ENCODE measurements at places on chromosomes 3 and 15.

GRCh38 chr3:170270282-170270881 lies 48.2 kb downstream of the PRKCI start:
- peak; percentile 1 for DNase-seq

GRCh38 chr15:42788725-42789124 lies 51.8 kb upstream of the CDAN1 start:
- peak; percentile 54 for DNase-seq

- DNase-seq = peak; percentile 39
Measured at GRCh38 chr3:189748046-189748445, 116.9 kb downstream of the TP63 start.

DNA sequence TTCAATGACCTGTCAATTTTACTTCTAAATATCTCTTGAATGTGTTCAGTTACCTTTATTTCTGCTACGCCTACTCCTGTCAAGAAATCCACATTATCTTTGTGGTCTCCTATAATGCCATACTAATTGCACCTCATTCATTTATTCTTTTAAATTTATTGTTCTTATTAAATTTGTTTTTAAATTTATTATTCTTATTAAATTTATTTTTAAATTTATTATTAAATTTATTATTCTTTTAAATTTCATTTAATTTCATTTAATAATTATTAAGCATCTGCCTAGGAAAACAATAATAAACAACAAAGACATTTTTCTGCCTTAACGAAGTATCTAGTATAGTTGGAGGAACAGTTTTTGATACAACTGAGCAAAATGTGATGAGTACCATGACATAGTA lies 211.7 kb downstream of the ZPLD1 start:
- DNase-seq = no peak

DNA sequence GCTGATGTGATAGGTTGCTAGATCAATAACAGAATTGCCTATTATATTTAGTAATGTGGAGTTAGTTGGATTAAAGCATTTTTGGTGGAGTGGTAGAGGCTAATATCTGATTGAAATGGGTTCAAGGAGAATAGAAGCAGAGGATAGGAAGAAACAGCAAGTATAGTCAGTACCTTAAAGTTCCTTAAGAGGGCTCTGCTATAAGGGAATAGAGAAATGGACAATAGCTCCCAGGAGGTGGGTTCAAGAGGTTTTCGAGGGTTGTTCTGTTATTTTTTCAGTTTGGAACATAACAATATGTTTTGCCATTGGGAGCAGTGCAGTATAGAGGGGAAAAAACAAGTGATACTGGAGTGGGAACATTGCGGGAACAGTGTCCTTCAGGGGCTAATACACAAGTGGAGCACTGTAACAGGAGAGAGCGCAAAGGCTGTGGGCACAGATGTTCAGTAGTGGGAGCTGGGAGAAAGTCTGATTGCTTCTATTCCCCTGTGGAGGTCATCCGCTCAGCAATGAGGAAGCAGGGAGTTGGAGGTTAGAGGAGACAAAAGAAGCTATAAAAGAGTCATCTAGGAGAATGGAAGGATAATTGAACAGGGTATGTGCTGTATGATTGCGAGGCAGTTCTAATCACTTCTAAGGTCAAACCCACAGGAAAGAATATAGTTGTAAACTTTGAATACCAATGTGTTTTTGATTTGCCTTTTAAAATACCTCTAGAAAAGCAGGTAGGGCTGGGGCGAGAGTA lies 3.3 kb downstream of the MRPS11 start:
- no peak for DNase-seq

- DNase-seq = peak; percentile 9
Measured at GRCh38 chr3:172305552-172305951, 142.7 kb downstream of the GHSR start.

- no peak for DNase-seq
Measured at GRCh38 chr3:192675958-192676649, 51.2 kb downstream of the FGF12 start.

GRCh38 chr3:124007186-124007585 lies 15.3 kb upstream of the ROPN1 start:
- peak; percentile 30 for DNase-seq

DNA sequence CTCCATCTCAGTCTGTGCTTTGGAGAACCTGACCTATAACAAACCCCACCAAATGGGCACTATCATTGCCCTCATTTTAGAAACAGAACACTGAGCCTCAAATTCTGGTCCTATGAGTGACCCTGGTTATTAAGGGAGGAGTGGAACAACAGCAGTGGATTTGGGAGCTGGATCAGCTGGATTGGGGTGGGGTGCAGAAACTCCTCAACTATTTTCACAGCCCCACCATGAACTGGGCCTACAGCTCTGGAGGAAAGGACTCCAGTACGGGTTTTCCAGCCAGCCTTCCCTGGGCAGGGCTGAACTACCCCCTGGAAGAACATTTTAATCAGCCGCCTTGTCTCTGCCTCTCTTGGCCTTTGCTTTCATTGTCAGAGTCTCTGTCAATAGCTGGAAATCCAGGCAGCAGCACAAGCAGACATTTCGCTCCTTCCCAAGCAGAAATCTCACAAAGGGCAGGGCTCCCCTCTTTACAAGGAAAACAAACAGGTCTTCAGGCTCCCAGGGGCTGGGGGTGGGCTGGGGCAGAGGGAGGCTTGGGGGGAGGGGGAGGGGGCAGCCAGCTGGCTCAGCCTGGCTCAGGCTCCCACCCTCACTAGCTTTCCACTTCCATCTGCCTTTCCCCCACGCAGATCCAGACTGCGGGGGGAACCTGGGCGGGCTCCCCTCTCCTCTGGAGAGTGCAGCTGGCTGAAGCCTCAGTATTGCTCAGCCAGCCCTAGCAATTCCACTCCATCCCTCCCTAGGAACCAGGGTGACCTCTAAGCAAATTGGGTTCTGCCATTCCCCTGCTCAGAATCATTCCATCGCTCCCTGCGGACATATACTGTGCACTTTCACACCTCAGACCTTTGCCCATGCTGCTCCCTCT lies 13.7 kb upstream of the TLE3 start:
- peak; percentile 55 for DNase-seq

- no peak for DNase-seq
Measured at GRCh38 chr3:136109499-136109898, 86.6 kb downstream of the MSL2 start.

- DNase-seq = peak; percentile 87
Measured at GRCh38 chr3:39255503-39256325, 24.1 kb downstream of the CX3CR1 start.

DNA sequence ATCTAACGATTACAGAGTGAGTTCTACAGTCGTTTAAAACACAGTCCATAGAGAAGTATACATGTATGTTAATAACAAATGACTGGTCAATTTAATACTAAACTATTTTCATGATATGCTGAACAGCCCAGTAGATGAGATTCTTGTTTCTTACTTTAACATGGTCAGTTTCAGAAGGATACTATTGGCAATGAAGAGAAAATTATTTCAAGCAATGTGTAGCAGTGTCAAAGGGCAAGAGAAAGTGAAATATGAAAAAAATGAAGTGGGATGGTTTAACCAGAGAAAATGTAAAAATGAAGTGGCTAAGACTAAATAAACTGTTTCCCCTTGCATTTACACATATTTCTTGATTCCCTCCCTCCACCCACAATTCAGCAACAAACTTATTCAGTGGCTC lies 192.1 kb upstream of the TTC14 start:
- no peak for DNase-seq

DNA sequence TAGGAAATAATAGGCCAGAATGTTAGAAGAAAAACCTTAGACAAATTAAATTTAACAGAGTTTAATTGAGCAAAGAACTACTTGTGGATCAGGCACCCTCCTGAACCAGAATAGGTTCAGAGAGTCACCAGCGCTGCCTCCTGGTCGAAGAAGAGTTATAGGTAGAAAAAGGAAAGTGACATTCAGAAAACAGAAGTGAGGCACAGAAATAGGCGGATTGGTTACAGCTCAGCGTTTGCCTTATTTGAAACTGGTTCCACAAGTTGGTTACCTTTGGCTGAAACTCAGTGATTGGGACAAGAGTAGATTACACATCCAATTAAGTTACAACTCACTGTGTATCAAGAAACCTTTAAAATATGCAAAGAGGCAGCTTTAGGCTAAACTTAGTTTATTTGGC lies 4.4 kb downstream of the AADAC start:
- no peak for DNase-seq

DNA sequence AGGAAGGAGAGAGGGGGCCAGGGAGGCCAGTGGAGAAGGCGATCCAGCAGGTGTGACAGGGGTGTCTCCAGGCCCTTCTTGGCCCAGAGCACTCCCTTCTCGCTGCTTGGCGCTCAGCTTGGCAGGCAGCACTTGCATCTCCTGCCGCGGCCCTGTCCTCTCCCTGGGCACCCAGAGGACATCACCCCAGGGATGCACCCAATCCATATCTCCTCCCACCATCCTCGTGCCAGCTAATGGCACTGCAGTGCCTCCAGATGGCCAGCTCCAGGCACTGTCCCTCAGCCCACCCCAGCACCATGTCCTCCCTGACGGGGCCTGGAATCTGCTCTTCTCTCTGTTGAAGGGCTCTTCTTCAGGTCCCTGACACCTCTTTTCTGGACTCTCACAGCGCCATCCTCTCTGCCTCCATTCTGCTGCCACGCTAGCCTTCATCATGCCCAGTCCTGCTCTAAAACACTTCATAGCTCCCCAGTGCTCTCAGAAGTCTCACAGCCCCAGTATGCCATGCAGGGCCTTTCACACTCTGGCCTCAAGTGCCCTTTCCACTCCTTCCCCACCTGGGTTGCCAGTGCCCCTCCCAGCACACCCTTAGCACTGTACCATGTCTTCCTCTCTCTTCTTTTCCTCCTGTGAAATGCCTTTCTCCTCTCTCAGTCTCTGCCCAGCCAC lies 106.8 kb upstream of the SLC6A11 start:
- no peak for DNase-seq

- no peak for DNase-seq
Measured at GRCh38 chr3:97829198-97829597, 7.4 kb downstream of the CRYBG3 start.

GRCh38 chr3:100401674-100402041 lies 319 bp downstream of the LNP1 start:
- DNase-seq = peak; percentile 46

GRCh38 chr3:35079403-35079802 lies 559.9 kb upstream of the ARPP21 start:
- DNase-seq = no peak

- no peak for DNase-seq
Measured at GRCh38 chr3:25889525-25889917, 99.6 kb downstream of the OXSM start.

DNA sequence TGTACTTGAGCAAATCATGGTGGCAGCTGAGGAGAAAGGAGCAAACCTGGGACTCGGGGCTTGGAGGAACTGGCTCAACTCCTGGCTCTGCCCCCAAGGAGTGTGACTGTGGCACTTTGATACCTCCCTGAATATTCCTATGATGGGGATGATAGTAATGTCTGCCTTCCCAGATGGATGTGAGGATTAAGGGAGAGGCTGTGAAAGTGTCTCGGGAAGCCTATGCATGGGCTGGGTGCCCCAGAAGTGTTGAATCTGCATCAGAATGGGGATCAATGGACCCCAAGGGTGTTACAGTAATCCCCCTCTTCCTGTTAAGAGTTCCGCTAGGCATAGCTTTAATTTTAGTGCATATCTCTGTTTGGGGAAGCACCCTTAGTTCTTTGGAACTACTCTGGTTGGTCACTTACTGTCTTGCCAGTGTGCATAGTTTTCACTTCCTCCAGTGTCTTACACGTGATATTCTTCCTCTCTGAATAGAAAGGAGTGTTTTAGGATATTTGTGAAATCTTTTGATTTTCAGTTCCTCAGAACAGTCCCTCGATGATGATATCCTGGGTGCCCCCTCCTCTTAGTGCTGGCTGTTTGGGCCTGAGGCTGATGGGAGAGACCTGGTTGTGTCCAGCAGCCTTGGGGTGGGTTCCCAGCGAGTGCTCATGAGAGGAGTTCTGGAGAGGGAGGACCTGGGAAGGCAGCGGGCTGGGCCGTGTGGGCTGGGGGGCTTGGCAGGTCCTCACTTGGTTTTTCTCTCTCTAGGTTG lies 97.5 kb downstream of the CHDH start:
- DNase-seq = peak; percentile 92

GRCh38 chr15:48833526-48834239 lies 22.8 kb upstream of the CEP152 start:
- DNase-seq = no peak

GRCh38 chr3:108662142-108662738 lies 72.7 kb downstream of the DZIP3 start:
- DNase-seq = peak; percentile 40

DNA sequence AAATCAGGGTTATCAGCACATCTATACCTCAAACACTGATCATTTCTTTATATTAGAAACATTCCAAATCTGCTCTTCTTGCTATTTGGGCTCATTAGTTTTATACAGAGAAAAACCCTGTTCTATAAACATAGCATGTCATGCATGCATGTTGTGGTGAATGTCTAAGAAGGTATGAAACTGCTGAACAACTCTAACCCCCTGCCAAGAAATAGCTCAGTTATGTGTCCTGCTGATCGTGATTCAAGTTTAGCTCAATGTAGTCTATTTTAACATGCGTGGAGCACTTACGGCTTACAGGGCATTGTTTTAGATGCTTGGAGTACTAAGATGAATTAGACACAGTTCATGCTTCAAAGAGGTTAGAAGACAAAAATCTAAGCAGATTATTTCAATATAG lies 35.8 kb downstream of the MYH15 start:
- no peak for DNase-seq

DNA sequence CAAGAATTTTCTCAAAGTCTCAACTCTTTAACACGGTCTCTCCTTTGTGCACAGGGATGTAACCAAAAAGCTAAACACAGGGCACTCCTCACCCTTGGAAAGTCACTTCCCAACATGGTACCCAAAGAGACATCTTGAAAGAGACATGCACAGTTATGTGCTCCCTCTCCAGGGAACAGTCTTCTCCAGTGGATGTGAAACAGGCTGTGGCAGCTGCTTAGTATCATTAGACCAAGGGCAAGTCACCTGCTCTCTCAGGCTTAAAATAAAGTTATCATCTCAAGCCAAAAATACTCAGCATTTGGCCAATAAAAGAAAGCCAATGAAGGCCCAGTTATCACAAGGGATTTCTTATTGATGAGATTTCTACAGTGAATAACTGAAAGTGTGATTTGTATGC lies 128.3 kb downstream of the WDR76 start:
- DNase-seq = no peak

DNA sequence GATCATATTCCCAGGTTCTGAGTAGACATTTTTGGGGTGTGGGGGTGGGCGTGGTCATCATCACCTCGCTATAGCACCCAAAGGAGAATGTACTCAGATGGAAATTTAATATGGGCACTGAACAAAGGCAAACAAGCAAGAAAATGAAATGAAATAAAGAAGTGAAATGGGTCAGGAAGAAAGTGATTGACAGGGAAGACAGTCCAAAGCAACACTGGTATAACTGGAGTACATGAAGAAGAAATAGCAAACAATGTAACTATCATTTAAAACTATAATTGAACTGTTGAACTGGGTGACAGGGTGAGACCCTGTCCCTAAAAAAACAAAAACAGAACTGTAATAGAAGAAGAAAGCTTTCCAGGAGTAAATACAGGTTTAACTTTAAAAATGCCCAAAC lies 24.8 kb downstream of the RPL39L start:
- DNase-seq = no peak

DNA sequence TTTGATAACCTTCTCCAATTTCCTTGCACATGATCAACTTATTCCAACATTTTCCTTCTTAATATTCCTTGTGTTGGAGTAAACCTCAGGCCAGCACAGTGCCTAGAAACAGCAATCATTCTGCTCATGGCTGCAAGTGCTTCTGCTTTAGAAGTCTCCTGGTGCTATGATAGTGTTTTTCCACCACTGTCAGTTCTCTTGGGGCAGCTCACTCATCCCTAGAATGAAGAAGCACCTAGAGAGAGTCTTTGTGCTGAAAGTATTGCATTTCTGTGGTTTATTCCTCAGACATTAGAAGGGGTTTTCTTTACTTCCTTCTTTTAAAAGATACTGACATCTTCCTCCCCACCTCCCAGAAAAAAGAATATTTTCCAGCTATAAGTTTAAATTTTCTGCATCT lies 183.5 kb downstream of the RYR3 start:
- DNase-seq = no peak

Measured in suppressor macrophage (primary cell).